ENCODE measurements at places on chromosomes 4 and X. TPM values are rescaled to one million over a fixed set of nuclear protein-coding genes. Genes with fewer than 3 reads are reported as not detected.

The ARHGEF6 gene
- total RNA-seq: 1.2 TPM

The STS gene
- total RNA-seq: 1.5 TPM

The CT45A9 gene
- total RNA-seq: not detected

The PPP4R3C gene
- not detected for total RNA-seq

The PCDH11X gene
- not detected for total RNA-seq

The SPATA18 gene
- 3.3 TPM for total RNA-seq

The ARSJ gene
- total RNA-seq: 1.4 TPM

The PRSS12 gene
- total RNA-seq: 7.5 TPM

The CNGA1 gene
- total RNA-seq: 3.2 TPM

The REELD1 gene
- total RNA-seq: 0.17 TPM

The CD38 gene
- total RNA-seq: 1.6 TPM

The NUDT11 gene
- total RNA-seq: 2.0 TPM

The PPARGC1A gene
- 8.2 TPM for total RNA-seq

The XG gene
- total RNA-seq: not detected

The GC gene
- 23.1 TPM for total RNA-seq

The COL4A6 gene
- total RNA-seq: 0.09 TPM

The PABPC5 gene
- total RNA-seq: 0.41 TPM

The BGN gene
- total RNA-seq: 4.0 TPM

The SLC16A2 gene
- 8.4 TPM for total RNA-seq

The PCYT1B gene
- 2.0 TPM for total RNA-seq

The CT45A10 gene
- not detected for total RNA-seq

DNA sequence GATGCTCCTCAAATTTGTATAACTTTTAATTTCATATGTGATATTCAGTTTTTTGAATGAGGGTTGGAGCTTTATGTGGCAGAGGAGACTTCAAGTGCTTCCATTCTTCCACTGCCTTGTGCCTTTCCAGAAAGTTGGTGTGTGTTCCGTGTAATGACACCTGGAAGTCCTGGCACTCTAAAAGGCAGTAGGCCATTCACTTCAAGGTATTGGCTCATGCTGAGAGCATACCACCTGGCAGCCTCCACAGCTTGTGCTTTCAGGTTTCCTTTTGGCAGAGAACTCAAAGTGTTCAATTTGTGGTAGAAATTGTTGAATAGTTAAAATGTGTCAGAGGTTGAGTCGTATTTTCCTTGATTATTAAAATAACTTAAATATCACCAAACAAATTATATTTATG, 49.6 kb downstream of the GRIA2 start:
- no peak for DNase-seq

DNA sequence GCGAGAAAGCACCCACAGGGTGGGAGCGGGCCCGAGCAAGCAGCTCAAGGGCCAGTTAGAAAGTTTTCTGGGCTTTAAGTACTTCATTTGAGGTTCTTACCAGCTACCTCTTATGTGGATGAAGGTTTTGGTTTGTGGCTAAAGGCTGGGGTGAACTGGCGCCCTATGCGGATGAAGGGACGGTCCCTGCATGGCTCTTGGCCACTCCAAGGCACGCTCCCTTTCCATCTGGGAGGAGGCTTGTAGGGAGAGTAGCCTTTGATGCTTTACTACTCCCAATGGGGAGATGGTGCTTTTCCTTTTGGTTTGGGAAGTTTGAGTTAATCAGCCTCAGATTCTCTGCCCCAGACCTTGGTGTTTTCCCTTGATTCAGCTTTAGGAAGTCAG, 17.7 kb downstream of the MRFAP1 start:
- DNase-seq: no peak

DNA sequence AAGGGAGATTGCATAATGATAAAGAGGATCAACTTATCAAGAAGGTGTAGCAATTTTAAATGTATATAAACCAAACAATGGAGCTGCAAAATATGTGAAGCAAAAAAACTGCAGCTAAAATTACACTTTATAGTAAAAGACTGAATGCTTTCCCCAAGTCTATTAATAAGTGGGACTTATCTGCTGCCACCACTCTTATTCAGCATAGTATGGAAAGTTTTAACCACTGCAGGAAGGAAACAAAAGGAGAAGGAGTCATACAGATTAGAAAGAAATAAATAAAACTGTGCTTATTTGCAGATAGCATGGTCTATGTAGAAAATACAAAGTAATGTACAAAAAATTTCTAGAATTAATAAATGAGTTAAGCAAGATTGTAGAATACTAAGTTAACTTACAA, 94.1 kb upstream of the GK2 start:
- no peak for DNase-seq

- no peak for DNase-seq
Observed at GRCh38 chrX:134737721-134738369, 79.6 kb upstream of the PLAC1 start.

DNA sequence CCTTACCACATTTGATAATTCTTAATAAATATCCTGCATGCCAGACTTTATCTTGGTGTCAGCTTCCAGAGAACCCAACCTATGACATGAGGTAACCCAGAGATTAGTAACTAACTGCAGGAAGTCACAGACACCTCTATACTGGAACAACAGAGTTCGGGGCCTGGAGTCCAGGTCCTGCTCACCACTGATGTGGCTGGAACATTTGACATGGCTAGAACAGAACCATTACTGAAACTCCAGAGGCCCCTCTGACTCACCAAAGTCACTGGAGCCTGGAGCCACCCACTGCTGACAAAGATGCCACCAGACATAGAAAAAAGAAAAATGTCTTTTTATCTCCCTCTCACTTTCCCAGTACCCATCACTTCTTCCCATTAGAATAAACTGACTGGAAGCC, 403.7 kb downstream of the MID1IP1 start:
- no peak for DNase-seq

DNA sequence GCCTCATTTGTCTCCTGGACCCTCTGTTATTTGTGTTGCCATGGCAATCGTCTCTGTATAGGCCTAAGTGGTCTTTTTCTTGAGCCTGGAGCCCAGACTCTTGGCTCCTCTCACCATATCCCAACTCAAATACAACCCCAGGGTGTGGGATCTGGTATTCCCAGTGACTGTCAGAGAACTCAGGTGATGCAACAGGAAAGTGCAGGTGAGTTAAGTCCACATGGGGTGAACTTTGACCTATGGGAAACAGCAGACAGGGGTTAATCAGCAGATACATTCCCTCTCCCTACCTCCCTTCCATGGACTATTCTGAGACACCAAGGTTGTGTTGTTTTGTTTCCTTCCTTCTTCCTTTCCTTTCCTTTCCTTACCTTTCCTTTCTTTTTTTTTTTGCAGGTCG, 130.9 kb upstream of the RPS6KA3 start:
- no peak for DNase-seq

GRCh38 chrX:154485150-154486051, 1.0 kb downstream of the UBL4A start:
- no peak for DNase-seq

DNA sequence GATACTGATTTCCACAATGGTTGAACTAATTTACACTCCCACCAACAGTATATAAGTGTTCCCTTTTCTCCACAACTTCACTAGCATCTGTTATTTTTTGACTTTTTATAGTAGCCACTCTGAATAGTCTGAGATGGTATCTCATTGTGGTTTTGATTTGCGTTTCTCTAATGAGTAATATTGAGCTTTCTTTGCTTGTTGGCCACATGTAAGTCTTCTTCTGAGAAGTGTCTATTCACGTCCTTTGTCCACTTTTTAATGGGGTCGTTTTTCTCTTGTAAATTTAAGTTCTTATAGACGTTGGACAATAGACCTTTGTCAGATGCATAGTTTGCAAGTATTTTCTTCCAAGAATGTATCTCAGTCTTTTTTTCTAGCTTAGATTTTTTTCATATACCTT, 10.0 kb downstream of the FBXW7 start:
- DNase-seq: no peak

DNA sequence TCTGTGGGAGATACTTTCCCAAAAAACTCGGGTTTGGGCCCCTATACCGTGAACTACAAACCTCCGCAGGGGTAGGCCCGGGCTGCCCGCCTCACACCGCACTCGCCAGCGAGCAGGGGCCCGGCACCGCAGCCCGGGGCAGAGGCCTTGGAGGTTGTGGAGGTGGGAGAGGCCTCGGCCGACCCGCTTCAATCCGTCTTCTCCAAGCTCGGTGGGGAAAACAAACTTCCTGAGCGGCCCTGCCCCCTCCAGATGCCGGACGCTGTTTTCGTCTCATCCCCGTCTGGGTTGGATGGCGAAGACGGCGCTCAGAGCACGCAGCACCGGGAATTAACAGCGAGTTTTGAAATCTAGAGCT, 442 bp upstream of the MCUB start:
- no peak for DNase-seq

DNA sequence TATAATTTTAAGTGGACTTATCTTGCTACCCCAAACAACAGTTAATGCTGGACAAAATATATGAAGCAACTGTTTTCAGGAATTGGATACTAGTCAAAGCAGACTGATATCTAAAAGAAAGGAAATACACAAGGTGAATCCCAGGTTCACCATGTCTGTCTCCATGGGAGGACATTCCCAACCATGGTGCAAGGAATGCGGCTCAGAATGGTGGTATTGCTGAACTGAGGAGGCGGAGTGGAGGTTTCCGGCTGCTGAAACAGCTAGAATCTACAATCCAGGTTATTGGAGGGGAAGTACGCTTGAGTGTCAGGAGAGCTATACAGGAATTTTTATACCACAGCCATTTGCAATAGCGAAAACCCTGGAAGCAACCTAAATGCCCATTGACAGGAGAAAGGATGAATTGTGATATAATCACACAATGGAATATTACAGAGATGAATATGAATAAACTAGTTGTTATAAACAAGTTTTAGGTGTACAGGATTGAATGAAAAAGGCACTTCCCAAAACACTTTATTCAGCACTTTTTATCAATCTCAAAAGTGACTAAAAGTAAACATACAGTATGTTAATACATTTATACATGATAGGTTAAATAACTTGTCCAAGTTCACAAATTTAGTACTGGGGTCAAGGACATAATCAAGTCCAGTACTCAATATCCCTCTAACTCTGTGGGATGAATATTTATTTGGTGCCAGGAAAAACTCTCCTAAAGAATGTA, 9.0 kb downstream of the HMGB2 start:
- DNase-seq: no peak

GRCh38 chrX:100512471-100512870, 72.3 kb upstream of the TNMD start:
- no peak for DNase-seq

- DNase-seq: no peak
Observed at GRCh38 chr4:119210775-119211174, 1.7 kb upstream of the USP53 start.

- DNase-seq: no peak
Observed at GRCh38 chrX:46381630-46382029, 163.6 kb downstream of the ZNF674 start.

DNA sequence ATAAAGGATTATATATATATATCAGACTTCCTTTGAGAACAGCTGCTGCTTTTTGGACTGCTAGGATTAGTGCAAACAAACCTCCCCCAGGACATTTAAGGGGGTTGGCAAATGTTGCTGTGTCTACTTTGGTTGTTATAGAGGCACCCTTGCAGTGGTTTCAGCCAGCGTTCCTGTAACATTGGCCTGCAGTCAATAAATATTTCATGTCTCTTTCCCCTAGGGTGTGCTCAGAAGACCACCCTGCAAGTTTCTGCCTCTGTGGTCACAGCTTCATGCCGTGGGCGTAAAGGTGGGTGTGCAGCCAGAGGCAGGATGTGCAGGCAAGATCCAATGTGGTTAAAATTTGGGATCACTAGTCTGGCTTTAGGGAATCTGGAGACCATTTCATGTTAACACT, 28.9 kb downstream of the FGF5 start:
- DNase-seq: no peak

GRCh38 chr4:65007841-65008439, 598.7 kb upstream of the TECRL start:
- DNase-seq: no peak
